SK-N-SH (cell line): ENCODE measurements at places on chromosomes 3 and 15.

- no peak for DNase-seq
Observed at GRCh38 chr3:16836505-16837237, 48.1 kb upstream of the PLCL2 start.

DNA sequence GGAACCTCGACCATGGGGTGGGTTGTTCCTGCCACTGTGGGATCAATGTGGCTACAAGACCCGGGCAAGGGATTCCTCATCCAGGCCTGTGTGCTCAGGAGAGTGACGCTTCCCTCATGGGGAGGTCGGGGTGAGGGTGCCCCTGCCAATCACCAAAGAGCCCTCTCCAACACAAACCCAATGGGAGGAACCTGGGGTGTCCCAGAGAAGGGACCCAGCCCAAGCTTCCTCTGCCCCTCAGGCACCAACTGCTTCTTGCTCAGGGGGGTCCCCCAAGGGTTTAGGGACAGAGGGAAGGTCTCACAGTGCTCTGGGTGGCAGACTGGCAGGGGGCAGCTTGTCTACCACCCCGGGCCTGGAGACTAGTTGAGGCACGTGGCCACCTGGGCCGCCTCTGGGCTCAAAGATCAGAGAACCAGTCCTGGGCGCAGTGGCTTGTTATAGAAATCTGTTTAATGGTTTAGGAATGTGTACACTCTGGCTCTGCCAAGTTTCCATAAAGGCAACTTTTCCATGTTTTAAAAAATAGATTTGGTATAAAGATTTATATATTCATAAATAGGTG lies 26.6 kb downstream of the GP9 start:
- no peak for DNase-seq

- no peak for DNase-seq
Observed at GRCh38 chr3:46574243-46574646, 8.1 kb upstream of the LRRC2 start.

DNA sequence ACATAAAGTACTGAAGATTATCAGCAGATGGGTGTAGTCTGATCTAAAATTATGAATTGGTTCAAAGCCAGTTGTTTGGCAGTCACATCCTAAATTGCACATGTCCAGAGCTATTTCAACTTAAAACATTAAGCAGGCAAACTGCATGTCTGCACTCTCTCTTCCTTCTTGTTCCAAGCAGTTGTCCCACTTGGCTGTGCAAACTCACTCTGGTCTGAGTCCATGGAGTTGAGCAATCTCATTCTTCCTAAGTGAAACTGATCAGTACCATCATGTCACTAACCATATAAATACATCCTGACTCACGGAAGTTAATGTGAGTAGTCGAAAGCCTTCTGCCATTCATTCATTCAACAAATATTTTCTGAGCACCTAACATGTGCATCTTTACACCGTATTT lies 353.0 kb downstream of the ROBO1 start:
- no peak for DNase-seq

- DNase-seq, result no peak
Observed at GRCh38 chr15:34714476-34715121, 40.2 kb downstream of the GJD2 start.

- no peak for DNase-seq
Observed at GRCh38 chr3:120604382-120604781, 8.2 kb downstream of the NDUFB4 start.

DNA sequence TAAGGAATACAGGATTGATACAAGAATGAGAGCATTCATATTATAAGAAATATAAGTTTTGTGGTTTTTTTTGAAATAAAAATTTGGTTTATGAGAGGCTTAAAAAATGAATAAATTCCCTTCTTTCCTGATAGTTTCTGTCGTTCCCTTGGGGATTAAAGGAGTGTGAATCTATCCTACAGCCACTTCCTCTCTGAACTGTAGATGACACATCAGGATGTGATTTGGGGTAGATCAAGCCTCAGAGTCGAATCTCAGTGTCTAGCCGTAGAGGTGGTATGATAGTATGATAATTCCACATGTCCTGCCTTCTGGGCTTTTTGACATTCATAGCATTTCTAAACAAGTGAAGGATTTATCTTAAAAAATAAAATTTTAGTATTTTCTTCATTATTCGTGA lies 343.1 kb downstream of the LPP start:
- DNase-seq, result no peak

GRCh38 chr15:97654481-97655076 lies 305.9 kb upstream of the ARRDC4 start:
- DNase-seq, result no peak

DNA sequence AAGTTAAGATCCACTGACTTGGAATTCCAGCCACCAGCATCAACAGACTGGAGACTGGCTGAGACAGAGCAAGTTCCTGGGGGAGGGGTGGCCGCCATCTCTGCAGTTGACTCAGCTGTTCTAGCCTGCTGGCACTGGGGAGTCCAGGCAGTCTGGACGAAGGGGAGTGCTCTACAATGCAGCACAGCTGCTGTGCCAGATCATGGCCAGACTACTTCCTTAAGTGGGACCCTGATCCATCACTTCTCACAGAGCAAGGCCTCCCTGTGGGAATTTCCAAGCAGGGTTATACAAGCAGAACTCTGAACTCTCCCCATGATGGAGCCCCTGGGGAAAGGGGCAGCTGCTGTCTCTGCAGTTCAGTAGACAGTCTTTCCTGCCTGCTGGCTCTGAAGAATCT lies 35.2 kb downstream of the PYGO1 start:
- no peak for DNase-seq

- no peak for DNase-seq
Observed at GRCh38 chr3:37957539-37957936, 33.0 kb upstream of the VILL start.

DNA sequence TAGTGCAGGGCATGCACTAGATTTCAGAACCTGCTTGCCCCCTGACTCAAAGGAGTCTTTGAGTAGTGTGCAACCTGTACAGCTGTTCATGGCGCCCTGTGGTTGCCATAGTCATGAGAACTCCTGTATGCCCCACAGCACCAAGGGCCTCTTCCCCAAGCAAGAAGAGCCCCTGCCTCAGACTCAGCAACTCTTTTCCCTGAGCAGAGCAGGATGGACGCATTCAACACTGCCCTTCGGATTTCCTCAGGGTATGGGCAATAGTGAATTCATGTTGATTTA lies 89.7 kb upstream of the KLF13 start:
- DNase-seq, result no peak

- no peak for DNase-seq
Observed at GRCh38 chr3:171781711-171782127, 28.6 kb downstream of the PLD1 start.

- DNase-seq, result no peak
Observed at GRCh38 chr15:101025501-101025885, 106.3 kb downstream of the LRRK1 start.

GRCh38 chr3:143294188-143294587 lies 174.6 kb downstream of the CHST2 start:
- DNase-seq, result no peak

GRCh38 chr3:165645191-165645590 lies 192.0 kb downstream of the BCHE start:
- DNase-seq, result no peak

DNA sequence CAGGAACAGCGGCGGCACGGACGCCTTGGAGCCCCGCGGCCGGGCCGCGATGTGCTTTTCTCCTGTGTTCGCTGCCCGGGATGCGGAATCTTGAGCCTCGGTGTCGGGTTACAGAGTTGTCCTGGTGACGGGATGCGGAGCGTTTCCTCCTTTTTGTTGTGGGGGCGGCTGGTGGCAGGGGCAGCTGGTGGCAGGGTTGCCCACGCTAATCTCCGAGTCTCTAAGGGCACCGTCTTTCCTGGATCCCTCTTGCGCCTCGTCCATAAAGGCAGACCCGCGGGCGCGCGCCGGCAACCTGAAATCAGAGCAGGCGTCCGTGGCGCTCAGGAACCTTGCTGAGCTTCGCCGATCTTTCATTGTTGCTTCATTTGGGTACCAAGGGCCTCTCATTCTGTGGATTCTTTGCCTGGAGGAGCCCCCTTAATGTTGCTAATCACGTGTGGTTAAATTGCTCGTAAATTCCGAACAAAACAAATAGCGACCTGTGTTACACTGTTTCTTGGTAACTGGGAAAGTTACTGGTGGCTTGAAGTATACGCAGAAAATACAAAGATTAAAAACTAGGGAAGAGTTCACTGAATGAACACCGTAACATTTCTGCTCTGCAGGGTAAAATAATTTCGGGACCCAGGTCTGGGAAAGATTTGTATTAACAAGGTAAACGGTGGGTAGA lies 844 bp upstream of the PFN2 start:
- DNase-seq, result no peak

DNA sequence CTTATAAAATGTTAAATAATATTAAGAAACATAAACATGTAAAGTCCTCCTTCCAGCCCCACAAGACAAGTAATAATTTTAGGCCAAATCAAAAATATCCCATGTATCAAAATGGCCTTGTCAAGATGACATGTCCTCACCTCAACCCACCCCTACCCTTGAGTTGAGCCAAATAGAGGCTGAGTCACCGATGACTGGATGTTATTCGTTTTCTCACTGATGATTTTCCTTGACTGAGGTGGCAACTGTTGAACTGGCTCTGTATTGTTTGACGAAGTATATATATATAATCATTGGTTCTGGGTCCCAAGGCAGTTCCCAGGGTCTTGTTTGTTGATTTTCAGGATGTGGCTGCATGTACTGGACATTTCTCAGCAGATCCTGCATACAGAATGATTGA lies 75.3 kb downstream of the TMEM108 start:
- no peak for DNase-seq

DNA sequence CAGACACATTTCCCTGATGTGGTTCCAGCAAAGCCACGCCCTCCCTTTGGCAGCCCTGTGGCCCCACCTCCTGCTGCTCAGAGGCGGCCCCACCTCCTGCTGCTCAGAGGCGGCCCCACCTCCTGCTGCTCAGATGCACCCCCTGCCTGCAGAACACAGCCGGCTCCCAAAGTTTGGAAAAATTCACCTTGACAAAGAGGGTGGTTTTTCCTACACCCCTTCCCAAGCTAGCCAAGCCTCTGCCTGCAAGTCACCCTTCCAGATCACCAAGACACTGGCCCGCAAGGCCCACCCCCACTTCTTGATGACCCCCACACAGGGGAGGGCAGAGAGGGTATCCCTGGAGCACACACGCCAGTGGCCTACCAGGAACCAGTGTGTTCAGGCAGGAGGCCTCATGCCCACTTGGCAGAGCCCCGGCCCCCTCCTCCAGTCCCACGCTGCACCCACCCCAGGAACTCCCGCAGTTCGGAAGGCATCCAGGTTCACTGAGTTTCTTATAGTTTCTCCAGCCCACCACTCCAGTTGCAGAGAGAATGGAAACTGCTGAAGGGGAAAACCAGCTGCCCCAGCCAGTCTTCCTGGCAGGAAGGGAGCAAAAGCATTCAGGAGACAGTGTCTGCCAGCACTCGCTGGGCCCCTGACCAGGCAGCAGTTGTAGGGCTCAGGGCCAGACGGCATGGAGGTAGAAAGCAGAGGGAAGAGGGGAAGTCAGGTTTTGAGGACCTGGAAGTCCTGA lies 2.3 kb upstream of the HAPLN3 start:
- DNase-seq, result peak; percentile 88

DNA sequence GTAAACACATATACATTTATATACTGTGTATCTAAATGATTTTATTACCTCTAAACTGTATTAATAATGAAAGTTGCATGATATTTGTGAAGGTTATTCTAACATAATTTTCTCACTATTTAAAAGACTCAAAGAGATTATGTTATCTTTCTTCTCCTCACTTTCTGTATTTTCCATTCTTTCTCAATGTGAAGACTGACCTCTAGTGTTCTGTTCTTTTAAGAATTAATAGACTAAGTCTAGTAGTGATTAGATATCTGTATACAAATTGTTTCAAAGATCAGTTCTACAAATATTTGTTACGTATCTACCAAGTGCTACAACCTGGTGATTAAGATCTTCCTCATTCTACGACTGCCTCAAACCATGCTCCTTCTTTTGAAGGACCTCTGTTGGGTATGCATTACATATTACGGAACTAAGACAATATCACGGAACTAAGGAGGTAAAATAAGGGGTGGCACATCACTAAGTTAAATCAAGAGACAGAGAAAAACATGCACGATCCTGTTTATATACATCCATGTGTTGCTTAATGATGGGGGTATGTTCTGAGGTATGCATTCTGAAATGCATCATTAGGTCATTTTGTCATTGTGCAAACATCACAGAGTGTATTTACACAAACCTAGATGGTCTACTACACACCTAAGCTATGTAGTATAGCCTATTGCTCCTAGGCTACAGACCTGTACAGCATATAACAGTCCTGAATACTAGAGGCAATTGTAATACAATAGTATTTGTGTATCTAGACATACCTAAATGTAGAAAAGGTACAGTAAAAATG lies 161.5 kb upstream of the KBTBD8 start:
- no peak for DNase-seq

GRCh38 chr3:13287833-13288232 lies 132.3 kb downstream of the NUP210 start:
- no peak for DNase-seq

DNA sequence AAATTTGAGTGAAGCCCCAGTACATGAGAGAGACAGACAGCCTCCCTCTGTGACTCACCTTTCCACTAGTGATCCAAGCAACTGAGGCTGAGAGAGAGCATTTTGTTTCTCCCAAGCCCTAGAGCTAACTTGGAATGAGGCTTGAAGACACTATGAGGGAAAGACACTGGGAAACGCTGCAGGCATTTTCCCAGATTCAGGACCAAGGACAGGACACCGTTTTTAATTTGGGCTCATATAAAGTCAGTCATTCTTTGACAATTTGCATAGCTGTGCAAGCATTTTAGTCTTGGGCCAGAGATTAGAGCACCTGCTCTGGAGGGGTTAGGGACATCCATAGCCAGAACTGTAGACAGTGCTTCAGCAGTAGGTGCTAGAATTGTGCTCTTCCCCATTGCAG lies 249.0 kb downstream of the AGBL1 start:
- DNase-seq, result no peak

- no peak for DNase-seq
Observed at GRCh38 chr3:169542331-169542751, 121.2 kb downstream of the MECOM start.

DNA sequence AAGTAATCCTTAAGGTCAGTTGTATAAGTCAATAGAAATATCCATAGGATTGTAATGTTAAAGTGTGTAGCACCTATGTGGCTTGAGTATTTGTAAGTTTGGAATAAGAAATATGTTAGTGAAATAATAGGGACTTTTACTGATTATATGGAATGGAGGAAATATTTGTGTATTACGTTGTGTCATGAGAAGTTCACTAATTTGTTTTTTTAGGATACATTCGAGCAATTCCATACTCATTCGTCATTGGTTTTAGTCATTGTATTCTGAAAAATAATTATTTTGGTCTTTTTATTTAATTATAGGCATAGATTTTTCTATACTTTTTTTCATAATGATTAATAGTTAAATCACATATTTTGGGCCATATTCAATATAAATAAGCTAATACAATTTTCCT lies 21.0 kb downstream of the MBNL1 start:
- DNase-seq, result no peak

DNA sequence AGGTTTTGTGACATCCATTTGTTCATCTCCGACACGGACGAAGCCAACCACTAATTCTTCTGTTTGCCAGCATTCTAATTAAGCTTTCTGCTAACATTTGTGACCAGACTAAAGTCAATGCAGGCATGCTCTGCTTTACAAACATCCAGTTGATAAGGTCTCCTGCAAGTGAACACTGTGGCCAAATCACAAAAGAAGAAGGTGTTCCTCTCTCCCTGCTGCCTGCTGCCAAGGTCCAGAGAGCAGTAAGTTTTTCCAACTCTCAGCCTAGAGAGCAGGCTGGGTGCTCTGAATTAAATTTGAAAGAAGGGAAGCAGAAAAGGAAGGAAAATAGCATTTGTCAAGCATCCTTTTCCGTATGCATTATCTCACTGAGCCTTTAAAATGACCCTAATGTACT lies 133.6 kb downstream of the ATP8B4 start:
- DNase-seq, result no peak
